ENCODE measurements at places on chromosomes 5 and 9.

- no peak for DNase-seq
These were observed 50.1 kb upstream of the PDE4D start for GRCh38 chr5:59943452-59944113.

GRCh38 chr9:129944506-129945116 lies 98.4 kb downstream of the FNBP1 start:
- no peak for DNase-seq

DNA sequence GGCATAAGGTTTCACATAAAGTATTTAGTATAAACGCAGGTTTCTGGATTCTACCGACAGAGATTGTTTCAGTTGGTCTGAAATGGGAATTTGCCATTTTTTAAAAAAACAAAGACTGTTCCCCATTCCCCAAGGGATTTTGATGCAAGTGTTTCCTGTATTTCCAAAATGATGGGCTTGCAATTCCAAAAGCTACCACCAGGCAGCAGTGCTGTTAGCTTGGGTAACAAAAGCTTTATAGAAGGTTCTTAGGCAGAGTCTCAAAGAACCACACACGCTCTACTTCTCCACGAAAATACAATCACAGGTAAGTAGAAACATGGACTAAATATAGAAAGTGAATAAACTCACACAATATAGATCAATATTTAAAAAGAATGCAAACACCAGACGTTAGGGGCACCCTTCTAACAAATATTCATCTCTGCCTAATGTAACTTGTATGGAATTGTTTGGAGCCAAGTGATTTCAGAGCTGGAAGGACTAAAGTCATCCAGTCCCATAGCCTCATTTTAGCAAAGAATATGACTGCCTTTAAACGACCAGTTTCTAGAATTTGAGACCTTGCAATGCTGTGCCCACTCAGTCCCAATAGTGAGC lies 154.3 kb downstream of the SPOCK1 start:
- DNase-seq, result no peak

- no peak for DNase-seq
These were observed 39.2 kb downstream of the ZNF366 start for GRCh38 chr5:72468024-72468423.

DNA sequence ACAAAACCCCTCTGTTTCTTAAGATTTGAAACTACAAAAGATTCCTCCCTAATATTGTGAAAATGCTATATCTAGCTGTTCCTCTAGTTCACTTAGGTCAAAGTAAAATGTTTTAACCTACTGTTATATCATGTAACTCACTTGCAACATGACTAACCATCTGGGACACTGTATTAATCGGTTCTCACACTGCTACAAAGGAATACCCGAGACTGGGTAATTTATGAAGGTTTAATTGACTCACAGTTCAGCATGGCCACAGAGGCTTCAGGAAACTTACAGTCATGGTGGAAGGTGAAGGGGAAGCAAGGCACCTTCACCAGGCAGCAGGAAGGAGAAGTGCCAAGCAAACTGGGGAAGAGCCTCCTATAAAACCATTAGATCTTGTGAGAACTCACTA lies 34.7 kb downstream of the DIMT1 start:
- DNase-seq, result no peak

- DNase-seq, result peak; percentile 51
These were observed 3.1 kb downstream of the RNF44 start for GRCh38 chr5:176533894-176534611.

- DNase-seq, result no peak
These were observed 266.3 kb downstream of the PSAT1 start for GRCh38 chr9:78563269-78563668.

- no peak for DNase-seq
These were observed 158.9 kb downstream of the ADAMTSL1 start for GRCh38 chr9:18632632-18633403.

- no peak for DNase-seq
These were observed 7.7 kb upstream of the CTSL start for GRCh38 chr9:87718231-87718630.

- DNase-seq, result no peak
These were observed 14.6 kb downstream of the CLK4 start for GRCh38 chr5:178612299-178612698.

DNA sequence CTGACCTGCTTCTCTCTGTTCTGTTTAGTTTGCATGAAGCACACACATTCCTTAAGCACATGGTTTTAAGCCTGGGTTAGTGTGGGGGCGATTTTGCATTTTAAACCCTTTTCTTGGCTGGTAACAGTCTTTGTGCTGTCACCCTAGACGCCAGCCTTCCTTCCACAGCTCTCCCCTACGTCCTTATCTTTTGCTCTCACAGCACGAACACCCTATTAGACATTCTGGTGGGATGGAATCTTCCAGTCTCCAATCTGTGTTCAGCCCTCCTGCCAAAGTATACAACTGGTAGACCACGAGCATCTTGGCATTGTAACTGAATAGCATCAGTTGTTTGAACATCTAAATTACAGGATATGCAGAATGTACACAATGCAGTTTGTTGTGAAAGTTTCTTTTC lies 316.9 kb upstream of the IRX2 start:
- DNase-seq, result no peak

- no peak for DNase-seq
These were observed 2.2 kb upstream of the SLIT3 start for GRCh38 chr5:169303119-169303515.

GRCh38 chr9:37126214-37126788 lies 5.9 kb downstream of the ZCCHC7 start:
- DNase-seq, result no peak

DNA sequence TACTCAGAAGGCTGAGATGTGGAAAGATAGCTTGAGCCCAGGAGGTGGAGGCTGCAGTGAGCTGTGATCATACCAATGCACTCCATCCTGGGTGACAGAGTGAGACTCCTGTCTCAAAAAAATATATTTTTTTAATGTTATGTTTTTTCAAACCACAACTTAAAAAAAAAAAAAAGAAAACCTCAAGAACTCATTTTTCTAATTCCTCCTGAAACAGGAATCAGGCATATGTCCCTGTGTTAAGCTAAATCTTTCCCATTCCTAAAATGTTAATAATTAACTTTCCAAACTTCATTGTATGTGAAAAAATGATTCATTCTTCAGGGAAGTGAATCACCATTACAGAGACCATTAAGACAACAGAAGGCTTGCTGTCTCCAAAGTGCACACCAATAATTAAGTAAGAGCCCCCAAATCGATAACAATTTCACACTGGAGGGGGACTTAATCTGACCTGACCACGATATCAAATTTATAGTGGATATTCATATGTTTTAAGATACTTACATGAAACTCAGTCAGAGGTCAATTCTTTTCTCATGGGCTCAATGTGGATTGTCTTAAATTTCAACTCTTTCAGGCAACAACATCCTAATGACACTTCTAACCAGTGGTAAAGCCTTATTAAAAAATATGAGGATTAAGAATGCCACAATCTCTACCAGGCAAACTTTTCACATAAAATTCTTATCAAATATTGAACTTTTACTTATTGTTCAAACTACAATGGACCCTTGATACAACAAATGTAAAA lies 5.2 kb downstream of the CEMIP2 start:
- DNase-seq, result no peak

DNA sequence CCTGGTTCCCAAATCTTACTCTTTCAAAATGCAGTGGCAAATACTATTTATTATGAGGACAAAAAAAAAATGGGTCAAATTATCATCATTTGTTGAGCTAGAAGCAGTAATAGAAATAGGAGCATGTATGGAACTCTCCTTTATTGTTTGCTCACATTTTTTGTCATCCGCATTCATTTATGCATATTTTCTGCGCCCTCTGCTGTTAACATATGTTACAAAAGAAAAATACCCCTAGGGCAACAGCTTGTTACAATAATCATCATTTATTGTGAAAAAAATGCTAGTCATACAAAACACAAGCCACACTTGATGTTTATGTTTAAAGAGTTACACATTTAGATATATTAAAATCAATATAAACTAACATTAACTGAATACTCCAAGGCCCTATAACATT lies 328.2 kb downstream of the TUSC1 start:
- no peak for DNase-seq

DNA sequence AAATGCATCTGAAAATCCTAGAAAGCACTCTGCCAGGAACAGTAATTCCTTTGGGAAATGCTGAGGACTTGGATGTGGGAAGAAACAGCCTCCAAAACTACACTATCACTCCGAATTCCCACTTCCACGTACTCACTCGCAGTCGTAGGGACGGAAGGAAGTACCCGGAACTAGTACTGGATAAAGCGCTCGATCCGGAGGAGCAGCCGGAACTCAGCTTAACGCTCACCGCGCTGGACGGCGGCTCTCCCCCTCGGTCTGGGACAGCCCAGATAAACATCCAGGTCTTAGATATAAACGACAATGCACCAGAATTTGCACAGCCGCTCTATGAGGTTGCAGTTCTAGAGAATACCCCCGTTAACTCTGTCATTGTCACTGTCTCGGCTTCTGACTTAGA lies 786 bp downstream of the PCDHB3 start:
- DNase-seq, result no peak

DNA sequence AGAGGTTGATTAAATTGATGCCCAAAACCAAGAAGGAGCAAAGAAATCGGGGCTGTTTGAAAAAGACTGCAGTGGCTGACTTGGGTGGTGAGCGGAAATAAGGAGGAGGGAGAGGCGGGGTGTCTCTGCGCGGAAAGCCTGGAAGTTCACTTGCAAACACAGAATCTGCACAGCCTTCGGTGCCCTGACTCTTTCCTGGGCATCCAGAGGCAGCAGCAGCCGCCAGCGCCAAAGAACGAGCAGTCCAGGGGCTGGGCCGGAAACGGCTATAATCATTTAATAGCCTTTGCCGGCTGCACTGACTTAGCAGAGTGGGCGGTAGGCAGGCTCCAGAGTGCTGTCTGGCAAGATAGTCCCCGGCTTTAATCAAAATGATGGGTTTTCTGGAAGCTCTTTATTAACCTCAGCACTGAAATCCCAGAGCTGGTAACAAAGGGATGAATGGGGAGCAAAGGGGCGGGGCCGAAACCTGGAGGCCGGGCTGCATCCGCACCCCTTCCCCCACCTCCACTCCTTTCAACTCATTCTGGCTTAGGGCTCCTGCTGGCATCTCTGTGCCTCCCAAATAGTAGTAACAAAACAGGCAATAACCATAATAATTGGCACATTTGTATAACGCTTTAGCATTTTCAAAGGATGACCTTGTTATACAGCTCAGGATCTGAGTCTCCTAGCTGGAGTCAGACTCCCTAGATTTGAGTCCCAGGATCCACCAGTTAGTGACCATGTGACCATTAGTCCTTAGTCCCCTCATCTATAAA lies 35.7 kb downstream of the PCDHAC2 start:
- no peak for DNase-seq

DNA sequence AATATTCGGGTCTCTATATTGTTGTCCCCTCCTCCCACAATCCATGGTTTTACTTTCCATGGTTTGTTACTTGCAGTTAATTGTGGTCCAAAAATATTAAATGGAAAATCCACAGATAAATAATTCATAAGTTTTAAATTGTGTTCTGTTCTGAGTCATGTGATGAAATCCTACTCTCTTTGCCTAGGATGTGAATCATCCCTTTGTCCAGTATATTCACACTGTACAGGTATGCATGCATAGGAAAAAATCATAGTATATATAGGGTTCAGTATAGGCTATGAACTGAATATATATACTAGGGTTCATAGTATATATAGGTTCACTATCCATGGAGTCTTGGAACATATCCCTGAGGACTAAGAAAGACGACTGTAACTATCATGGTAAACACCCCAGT lies 19.6 kb downstream of the INSYN2B start:
- DNase-seq, result no peak

GRCh38 chr5:115816226-115817081 lies at the start of gene CDO1:
CDO1 (minus strand) TSS chr5:115816659; CDS start chr5:115816397, 262 bp downstream.
- peak; percentile 23 for DNase-seq

DNA sequence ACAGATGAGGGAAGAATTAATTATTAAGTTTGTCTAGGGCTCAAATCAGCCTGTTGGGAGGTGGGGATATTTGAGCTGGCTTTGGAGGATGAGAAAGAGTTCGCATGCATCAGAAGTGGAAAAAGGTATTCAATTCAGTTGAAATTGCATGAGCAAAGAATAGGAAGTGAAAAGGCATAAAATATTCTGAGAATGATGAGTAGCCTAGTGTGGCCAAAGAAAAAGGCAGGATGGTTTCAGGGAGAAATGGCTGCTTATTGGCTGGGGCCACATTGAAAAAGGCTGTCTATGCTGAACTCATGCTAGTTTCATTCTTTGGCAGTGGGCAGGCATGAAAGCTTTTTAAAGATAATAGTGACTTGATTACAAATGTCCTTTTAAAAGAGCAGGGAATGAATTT lies 235.4 kb upstream of the RIOK2 start:
- no peak for DNase-seq

DNA sequence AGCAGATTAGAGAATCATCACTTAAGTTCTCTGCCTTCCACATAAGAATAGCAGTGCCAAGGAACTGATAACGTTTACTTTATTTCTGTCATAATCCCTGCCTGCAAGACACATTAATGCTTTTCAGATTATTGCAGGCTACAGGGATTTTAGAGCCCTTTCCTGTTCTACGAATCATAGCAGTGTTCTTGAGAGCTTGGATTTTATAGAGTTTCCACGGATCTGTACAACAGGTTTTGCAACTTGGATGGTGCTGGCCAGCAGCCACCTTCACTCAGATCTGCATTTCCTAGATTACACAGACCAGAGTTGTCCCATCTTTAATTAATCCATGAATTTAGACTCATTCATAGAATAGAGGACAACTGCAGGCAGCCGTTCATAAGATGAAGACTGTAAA lies 38.1 kb downstream of the SLC12A2 start:
- DNase-seq, result no peak

GRCh38 chr5:92580814-92581213 lies 1000.2 kb downstream of the NR2F1-AS1 start:
- no peak for DNase-seq

DNA sequence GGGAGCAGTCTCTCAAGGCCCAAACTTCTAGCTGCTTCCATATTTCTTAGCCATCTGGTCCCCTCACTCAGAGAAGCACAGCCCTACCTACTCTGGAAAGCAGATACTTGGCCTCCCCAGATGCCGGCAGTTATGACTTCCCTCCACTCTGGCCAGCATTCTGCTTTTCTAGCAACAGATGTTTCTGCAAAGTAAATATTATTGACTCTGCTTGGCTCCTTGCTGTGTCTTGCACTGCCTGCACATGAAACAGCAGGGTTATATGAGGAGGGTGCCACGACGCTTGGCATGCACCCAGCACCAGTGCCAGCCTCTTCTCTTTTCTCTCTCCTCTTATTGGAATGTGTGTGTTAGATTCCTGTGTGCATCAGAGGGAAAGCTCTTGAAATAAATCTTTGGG lies 99.7 kb downstream of the ARHGAP26 start:
- DNase-seq, result no peak

GRCh38 chr9:8883321-8883720 lies 1083.7 kb upstream of the DMAC1 start:
- no peak for DNase-seq

GRCh38 chr9:91778031-91778430 lies 172.0 kb downstream of the ROR2 start:
- DNase-seq, result no peak

DNA sequence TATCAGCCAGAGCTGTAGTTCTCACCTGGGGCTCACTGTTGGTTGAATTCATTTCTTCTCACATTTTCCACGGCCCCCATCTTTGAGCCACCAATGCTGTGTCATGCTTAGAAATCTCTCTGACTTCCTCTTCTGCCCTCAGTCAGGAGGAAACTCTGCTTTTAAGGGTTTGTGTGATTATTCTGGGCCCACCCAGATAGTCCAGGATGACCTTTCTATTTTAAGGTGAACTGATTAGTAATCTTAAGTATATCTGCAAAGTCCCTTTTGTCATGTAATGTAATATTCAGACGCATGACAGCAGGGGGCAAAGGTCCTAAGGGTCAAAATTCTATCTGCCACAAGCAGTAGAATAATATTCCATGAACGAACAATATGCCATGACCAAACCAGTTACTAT lies 88.4 kb downstream of the AK8 start:
- DNase-seq, result no peak

GRCh38 chr5:147411359-147412319 lies 98.2 kb downstream of the DPYSL3 start:
- no peak for DNase-seq

Measured in GM12892 (cell line).